ENCODE measurements at places on chromosomes 7 and 10.

DNA sequence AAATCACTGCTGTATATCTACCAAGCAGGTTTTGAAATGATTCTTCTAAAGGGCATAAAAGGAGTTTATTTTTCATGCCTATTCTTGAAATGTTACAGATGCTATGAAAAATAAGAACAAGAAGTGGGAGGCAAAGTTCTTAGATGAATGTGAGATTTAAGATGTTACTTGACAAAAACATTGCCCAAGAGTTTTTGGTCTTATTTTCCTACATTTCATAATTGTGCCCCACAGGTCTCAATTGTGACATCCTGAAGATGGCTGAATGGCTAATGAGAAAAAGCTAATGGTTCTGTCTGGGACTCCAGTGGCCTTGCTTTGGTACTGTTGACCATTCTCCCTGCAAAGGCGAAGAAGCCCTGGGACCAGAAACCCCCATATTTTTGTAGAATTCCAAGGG lies 43.0 kb upstream of the IFRD1 start:
- no peak for DNase-seq

- DNase-seq: no peak
These were observed 41.6 kb upstream of the LYZL2 start for GRCh38 chr10:30671026-30671616.

DNA sequence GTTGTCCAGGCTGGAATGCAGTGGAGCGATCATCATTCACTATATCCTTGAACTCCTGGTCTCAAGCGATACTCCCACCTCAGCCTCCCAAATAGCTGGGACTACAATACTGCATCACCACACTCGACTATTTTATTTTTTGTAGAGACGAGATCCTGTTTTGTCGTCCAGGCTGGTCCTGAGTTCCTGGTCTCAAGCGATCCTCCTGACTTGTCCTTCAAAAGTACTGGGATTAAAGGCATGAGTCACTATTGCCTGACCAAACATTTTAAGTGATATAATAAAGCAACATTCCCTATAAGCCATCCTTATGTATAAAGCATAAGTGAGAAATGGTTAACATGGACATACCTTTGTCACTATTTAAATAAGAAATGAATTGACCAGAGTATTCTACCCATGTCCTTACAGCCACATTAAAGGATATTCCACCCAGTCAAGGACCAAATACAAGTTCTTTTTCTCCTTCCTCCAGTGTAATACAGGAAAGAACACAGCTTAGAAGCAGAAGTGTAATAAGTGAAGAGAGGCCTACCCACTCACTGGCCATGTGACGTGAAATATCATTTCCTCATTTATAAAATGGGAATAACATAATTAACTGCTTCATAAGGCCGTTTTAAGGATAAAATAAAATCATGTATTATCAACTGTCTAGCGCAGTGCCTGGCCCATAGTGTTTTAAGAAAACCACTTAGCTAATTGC lies 82.0 kb downstream of the DOCK4 start:
- DNase-seq: no peak

- no peak for DNase-seq
These were observed 261.4 kb upstream of the ZWINT start for GRCh38 chr10:56622335-56622973.

GRCh38 chr10:70930263-70931000 lies 42.1 kb upstream of the PCBD1 start:
- DNase-seq: no peak

- DNase-seq: no peak
These were observed 96.4 kb downstream of the FAS start for GRCh38 chr10:89086801-89087521.

- DNase-seq: no peak
These were observed 9.8 kb upstream of the OGA start for GRCh38 chr10:101827919-101828600.

DNA sequence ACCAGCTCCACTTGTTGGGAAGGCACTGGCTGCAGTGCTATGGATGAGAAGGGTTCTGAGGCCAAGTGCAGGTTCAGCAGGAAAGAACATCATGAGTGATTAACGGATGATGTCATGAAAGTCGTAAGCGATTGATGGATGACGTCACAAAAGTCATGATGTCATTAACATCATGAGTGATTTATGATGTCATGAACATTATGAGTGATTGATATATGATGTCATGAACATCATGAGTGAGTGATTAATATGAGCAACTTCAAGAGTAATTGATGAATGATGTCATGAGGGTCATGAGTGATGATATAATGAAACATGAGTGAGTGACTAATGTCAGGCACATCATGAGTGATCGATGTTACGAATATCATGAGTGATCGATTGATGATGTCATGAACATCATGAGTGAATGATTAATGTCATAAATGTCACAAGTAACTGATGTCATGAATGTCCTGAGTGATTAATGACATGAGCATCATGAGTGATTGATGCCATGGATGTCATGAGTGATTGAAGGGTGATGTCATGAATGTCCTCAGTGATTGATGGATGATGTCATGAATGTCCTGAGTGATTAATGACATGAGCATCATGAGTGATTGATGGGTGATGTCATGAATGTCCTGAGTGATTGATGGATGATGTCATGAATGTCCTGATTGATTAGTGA lies 185.6 kb downstream of the PAXIP1 start:
- DNase-seq: no peak

DNA sequence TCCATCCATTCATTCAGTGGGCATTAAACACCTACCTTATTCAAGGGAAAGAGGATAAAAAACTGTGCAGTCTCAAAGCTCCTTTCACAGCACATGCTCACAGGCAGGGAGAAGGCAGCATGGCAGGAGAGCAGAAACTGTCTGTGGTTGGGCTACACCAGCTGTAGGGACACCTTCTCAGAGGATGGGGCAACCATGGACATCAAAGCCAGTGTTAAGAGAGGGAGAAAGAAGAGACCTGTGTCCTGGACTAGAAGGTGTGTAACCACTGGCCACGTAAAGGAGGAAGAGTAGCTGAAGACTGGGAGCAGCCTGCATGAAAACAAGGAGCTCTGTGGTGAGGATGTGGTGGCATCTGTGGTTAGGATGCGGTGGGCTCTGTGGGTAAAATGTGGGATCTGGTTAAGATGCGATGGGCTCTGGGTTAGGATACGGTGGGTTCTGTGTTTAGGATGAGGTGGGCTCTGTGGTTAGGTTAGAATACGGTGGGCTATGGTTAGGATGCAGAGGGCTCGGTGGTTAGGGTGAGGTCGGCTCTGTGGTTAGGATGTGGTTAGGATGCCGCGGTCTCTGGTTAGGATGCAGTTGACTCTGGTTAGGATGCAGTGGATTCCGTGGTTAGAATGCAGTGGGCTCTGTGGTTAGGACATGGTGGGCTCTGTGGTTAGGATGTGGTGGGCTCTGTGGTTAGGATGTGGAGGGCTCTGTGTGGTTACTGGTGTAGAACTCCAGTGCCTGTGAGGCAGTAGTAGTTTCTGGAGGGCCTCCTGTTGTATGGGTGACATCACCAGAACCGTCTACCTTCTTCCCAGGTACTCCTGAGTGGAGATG lies 197.6 kb downstream of the WDR37 start:
- DNase-seq: no peak

GRCh38 chr7:50554431-50555322 lies 10.5 kb downstream of the DDC start:
- no peak for DNase-seq

DNA sequence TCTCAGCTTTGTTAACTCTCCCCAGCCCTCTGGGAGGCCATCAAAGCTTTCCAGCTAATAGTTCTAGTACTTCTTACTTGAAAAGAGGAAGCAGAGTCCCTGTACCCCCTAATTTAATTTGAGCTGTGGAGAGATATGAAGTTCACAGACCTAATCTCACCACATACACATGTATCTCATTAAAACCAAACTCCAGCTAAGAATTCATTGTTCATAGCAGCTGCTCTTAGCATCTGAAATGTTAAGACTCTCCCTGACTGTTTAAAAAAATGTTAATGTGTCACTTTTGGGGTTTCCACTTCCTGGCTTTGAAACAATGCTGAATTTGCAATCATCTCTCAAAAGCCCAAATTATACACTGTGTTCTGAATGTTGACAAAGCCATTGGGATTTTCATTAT lies 16.2 kb upstream of the MRC1 start:
- no peak for DNase-seq

DNA sequence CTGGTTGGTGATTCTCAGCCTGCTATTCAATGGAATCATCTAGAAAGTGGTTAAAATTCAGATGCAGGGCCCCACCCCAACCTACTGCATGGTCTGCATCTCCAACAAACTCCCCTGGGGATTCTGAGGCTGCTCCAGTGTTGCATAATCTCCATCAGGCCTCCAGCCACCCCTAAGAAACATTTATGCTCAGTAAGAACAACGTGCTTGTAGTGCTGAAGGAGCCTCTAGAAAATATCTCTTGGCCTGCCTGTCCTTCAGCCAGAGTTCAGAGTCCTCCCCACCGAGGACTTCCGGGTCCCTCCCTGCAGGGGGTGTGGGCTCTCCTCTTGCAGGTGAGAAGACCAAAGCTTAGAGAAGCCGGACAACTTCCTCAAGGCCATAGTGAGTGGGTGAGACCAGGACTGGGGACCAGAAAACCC lies 159.8 kb downstream of the SH3PXD2A start:
- DNase-seq: no peak

DNA sequence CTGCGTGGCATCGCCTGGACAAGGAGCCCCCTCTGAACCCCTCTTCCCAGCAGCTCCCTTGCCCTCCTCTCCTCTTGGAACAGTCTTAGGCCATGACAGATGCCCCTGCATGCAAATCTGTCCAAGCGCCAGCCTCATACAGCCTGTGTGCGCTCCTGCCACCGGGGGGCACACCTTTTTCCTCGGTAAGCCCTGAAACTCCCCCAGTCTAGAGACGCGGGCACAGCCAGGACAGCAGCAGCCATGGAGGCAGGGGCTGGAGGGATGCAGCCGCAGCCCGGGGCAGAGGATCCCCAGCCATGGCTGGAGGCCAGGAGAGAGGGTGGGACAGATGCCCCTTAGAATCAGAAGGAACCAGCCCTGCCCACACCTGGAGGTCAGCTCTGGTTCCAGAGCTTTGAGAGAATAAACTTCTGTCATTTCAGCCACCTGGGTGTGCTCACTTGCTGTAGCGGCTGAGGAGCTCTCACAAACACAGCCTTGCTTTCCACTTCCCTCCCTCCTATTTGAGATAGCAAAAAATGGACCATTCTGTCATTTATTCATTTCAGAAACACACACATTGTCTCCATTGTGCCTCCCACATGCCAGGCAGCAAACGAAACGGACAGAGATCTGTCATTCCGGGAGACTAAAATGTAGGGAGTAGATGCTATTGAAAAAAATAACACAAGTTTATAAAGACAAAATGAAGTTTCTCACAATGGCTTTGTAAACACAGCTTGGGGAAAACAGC lies 241.5 kb downstream of the WDR37 start:
- DNase-seq: no peak

DNA sequence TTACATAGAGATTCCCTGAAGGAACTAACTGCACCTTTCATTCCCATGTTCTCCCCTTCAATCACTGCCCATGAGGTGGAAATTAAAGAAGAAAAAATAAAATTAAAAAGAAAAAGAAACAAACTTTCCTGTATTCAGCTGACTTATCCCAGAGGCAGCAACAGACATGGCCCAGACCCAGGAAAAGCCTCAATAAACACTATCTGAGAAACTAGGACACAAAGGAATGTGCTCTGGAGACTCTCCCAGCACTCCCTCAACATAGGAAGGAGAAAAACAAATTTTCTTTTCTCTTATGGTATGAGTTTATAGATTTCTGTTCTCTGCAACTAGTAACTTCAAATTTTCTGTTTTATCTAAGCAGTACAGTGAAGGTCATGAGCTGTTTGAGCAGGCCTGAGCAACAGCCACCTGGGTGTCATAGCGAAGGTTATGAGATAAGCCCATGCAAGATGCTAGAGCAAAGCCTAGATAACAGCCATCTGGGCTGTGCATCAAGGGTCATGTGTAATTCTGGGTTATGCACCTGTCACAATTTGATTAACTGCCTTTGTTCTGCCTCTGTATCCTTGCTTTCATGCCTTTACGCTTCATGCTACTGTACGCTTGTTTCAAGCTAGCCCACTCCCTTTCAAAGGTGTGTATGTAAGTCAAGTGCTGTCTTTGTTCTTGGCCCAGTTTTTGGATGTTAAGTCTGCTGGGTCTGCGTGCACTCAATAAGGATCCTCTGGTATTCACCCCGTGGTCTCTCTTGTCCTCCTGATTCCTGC lies 11.0 kb upstream of the OR6B1 start:
- DNase-seq: no peak

DNA sequence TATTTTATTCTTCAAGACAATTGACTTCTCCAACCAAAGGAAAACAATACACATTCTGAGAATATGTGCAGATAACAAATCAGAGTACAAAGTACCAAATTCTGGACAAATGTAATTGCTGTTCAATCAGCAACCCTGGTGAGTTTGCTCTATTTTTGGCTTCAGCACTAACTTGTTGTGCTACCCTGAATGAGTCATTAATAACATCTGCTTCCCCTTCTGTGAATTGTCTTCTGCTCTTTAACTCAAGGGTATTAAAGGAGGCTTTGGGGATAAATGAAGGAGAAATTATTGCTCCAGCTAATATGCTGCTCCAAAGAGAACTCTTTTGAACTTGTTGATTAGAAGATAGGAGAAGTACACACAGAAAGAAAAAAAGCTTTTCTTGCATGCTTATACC lies 459.3 kb downstream of the HTR7 start:
- no peak for DNase-seq

- DNase-seq: no peak
These were observed 74.1 kb downstream of the GTF2IRD1 start for GRCh38 chr7:74527842-74528241.

DNA sequence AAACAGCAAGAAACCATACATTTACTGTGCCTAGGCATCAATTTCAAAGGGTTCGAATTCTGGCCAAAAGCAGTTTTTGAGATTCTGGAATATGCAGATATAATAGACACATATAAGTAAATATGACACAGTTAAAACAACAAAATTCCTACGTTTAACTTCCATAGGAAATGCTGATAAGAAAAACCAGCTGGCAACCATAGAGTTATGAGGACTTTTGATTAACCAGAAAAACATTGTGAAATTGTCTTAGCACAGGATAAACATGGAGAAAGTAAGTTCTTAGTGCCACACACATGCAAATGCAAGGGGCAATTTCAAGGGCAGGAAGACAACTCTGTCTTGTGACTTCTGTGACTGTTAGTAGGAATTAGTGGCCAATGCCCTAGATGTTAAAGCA lies 702.1 kb downstream of the TNS3 start:
- no peak for DNase-seq

DNA sequence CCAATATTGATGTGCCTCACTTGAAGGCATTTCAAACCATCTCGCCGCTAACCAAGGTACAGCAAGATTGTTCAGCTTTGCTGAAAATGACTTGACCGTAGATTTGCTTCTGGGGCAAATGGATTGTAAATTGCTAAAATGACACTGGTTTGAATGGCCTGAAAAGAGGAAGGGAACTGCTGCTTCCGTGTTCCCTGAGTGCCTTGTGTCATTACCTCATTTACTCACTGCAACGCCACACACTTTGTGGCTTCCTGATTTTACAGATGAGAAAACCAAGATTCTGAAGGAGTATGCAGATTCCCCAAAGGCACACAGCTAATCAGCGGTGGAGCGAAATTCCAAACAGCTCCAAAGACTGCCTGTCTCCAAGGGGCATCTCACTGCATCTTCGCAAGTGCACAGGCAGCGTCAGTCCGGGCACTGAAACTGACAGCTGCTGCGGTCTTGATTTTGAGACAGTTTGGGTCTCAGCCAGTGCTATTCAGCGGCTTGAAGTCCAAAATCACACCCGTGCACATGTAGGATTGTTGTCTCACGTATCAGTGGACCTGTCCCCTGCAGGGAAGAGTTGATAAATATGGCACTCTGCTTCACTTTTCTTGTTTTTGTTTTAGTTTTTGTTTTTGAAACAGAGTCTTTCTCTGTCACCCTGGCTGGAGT lies 290.9 kb downstream of the DPP6 start:
- no peak for DNase-seq
